ENCODE measurements at places on chromosomes 6 and 20.

GRCh38 chr6:140537834-140538705 lies 1163.6 kb upstream of the CITED2 start:
- no peak for DNase-seq

GRCh38 chr6:10460096-10460495 lies 45.2 kb upstream of the TFAP2A start:
- no peak for DNase-seq

DNA sequence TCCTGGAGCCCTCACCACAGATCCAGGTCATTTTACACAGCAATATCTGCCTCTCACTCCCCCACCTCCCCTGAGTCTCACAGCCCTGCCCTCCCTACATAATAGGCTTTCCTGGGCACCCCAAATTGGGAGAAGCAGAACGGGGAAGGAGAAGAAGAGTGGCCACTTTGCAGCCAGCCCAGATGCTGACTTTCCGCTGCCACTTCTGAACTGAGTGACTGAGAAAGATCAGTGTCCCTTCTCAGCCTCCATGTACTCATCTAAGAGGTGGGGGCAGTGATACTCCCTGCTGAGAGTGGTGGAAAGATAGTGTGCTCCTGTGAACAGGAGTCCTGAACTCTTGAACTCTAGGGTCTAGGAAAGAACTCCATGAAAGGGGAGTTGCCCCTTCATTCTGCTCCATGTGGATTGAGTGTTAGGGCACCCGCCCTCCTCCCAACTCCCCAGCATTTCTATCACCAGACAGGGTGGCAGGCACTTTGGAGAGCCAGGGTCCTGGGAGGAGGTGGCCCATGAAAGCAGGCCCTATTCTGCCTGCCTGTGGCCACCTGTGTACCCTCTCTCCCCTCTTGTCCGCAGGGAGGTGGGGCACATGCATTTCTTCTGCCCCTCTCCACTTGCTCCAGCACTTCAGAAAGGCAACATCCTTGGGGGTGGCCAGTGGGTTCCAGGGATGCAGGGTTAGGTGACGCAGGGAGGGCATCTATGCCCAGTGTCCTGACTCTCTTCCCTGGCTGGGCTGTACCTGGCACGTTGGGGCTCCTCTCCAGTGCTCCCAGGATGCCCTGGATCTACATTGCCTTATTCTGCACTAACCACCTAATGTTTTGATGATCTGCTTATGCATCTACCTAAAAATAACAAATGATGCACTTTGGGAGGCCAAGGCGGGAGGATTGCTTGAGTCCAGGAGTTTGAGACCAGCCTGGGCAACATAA lies 38.3 kb upstream of the MRPS18A start:
- DNase-seq: no peak

GRCh38 chr6:141260627-141261015 lies 872.1 kb upstream of the GJE1 start:
- DNase-seq: no peak

DNA sequence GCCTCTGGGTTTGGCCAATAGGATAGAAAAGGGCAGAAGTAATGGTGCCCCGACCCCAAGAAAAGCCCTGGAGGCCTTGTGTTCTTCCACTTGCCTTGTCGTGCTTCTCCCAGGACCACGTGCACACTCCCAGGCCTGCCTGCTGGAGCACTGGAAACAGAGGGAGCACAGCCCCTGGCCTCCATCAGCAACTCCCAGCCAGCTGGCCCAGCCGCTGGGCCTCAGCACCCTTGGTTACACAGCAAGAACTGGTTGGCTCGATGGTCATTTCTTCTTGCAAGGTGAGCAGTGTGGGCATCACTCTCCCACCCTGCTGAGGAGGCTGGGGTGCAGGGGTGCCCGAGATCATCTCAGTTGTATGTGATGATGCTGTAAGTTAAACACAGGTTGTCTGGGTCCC lies 69.2 kb upstream of the CST7 start:
- no peak for DNase-seq

DNA sequence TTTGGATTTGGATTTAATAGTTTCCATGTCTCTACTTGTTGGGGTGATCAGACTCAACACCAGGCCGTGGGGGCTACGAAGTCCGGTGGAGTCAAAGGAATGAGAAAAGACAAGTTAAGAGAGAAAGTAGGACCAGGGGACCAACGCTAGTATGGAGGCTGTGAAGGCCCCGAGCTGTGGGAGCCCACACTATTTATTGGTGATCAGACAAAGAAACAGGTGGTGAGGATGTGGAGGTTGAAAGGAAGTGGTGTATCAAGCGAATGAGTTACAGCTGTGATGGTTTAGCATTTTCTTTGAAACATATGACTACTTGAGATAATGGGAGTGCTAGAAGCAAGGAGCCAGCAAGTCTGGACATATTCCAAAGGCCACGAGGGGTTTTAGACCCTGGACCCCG lies 62.4 kb downstream of the AKAP7 start:
- peak; percentile 52 for DNase-seq

- no peak for DNase-seq
Observed at GRCh38 chr20:58719971-58720371, 27.4 kb downstream of the NPEPL1 start.

DNA sequence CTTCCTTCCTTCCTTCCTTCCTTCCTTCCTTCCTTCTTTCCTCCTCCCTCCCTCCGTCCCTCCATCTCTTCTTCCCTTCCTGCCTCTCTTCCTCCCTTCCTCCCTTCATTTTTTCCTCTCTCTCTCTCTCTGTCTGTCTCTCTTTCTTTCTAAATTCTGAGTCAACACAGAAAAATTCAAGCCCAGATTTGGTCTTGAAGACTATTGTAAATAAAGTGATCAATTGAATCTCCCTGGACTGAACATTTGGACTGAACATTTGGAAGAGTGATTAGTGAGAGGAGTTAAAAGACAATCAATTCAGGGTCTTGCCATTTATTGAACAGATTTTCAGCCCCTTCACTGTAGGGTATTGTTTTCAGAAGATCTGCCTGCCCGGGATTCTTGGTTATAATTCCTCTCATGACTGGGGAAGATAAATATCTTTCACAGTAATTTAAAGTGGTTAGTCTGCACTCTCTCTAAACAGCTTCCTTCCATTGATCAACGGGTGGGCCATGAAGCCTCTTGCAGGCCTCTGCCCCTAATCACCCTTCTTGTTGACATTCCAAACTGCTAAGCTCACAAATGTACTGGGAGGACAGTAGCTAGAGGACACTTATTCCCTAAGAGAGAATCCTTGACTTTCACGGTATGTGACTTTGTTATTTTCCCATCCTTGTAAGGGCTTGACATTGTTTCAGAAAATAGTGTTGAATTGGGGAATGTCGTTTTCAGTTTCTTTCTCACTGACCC lies 101.7 kb upstream of the BMP2 start:
- DNase-seq: no peak

- no peak for DNase-seq
Observed at GRCh38 chr6:51182827-51183226, 364.2 kb downstream of the TFAP2B start.

GRCh38 chr20:25058847-25059810 lies 1.2 kb upstream of the ACSS1 start:
- no peak for DNase-seq

DNA sequence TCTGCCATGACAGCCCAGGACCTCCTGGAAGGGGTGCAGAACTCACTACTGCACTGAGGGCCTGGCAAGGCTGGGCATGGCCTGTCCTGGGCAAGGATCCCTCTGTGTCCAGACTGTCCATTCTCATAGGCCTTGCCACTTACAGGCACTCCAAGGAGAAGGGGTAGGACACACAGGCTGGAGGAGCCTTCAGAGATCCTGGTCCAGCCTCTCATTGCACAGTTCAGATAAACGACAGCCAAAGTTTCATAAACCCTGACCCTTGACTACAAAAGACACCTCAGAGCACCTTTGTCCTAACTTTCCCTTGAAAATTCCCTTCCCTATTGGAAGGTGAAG lies 19.6 kb downstream of the TGM3 start:
- DNase-seq: no peak

GRCh38 chr20:54456423-54456822 lies 19.0 kb upstream of the DOK5 start:
- no peak for DNase-seq

- no peak for DNase-seq
Observed at GRCh38 chr6:14792118-14792955, 453.5 kb upstream of the JARID2 start.

- no peak for DNase-seq
Observed at GRCh38 chr6:154974485-154975149, 20.5 kb upstream of the TIAM2 start.

DNA sequence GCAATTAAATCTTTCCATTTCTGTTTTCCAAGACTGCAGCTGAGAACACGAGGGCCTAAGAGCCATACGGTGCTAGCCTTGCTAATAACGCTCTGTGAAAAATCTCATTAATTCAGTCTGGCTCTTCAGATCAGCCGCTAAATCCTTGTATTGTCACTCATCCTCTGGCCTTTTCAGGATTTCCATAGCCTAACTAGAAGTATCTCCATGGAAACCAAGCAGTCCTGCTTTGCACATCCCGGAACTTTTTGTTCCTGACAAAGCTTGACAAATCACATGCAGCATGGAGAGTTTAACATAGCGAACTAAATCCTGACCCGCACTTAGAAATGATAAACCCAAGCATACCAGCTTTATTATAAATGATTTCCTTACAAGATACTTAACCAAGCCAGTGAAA lies 383.7 kb downstream of the CD83 start:
- no peak for DNase-seq

- DNase-seq: no peak
Observed at GRCh38 chr6:46901882-46902314, 19.8 kb downstream of the ADGRF5 start.

GRCh38 chr20:61636531-61637116 lies 384.6 kb downstream of the CDH4 start:
- no peak for DNase-seq

Data from central memory CD4-positive, alpha-beta T cell (primary cell).